Activated naive CD4-positive, alpha-beta T cell treated with anti-CD3 and anti-CD28 coated beads, Interleukin-2, amount 50 U/mL, for 16 hours (primary cell): ENCODE measurements at places on chromosomes 3 and 15.

DNA sequence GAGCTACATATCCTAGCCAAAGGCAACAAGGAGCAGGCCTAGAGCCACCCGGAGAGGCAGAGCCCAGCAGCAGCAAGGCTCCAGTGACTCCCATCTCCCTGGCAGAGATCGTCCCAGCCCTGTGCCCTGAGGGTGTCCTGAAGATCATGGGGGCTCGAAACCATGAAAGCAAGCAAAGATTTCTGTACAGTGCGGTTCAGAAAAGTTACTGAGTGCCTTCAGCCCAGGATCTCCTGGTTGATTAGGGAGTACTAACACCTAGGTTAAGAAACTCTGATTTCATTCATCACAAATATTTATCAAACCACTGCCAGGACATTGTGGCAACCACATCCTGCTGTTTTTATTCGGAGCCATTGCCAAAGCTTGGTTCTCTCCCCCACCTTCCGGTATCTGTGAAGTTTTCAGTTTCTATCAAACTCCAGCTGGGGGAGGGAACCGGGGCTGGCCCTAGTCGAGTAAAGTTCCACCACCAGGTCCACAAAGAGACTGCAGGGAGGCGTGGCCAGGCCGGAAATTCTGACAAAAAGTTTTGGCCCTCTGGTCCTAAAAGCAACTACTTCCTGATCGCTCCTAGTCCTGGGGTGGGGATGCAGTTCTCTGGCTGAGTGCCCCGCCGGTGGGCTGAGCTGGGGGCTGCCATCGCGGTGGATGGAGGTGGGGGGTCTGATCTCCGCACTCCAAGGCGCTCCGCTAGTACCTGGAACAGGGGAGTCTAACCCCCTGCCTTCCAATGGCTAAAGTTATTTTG lies 1.2 kb downstream of the RAB43 start:
- peak; percentile 91 for DNase-seq

GRCh38 chr3:142053835-142054234 lies 95.5 kb downstream of the TFDP2 start:
- no peak for DNase-seq

- DNase-seq = no peak
These were observed 64.9 kb downstream of the IQSEC1 start for GRCh38 chr3:13008155-13008995.

DNA sequence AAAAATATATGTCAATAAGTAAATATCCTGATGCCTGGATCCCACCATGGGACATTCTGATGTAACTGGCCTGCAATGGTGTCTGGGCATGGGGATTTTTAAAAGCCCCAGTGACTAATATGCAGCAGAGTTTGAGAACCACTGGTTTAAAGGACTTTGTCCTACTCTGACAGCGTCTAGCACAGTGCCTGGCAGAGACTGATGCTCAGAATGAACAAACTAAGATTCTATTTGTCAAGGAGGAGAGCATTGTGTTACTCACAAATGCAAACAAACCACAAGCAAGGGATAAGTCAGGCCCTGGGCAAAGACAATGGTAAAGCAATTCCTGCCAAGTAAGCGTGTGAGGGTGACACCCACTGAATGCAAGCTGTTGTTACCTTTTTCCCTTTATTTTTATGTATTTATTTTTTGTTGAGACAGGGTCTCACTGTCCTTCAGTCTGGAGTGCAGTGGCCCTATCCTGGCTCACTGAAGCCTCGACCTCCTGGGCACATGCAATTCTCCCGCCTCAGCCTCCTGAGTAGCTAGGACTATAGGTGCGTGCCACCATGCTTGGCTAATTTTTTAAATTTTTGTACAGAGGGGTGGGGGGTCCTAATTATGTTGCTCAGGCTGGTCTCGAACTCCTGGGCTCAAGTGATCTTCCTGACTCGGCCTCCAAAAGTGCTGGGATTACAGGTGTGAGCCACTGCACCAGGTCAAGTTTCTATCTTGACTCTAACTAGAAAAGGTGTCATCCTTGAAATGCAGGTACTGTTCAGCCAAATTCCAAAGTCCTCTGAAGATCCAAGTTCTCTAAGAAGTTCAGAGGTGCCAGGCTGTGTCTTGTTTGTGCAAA lies 909 bp upstream of the GPD1L start:
- no peak for DNase-seq

DNA sequence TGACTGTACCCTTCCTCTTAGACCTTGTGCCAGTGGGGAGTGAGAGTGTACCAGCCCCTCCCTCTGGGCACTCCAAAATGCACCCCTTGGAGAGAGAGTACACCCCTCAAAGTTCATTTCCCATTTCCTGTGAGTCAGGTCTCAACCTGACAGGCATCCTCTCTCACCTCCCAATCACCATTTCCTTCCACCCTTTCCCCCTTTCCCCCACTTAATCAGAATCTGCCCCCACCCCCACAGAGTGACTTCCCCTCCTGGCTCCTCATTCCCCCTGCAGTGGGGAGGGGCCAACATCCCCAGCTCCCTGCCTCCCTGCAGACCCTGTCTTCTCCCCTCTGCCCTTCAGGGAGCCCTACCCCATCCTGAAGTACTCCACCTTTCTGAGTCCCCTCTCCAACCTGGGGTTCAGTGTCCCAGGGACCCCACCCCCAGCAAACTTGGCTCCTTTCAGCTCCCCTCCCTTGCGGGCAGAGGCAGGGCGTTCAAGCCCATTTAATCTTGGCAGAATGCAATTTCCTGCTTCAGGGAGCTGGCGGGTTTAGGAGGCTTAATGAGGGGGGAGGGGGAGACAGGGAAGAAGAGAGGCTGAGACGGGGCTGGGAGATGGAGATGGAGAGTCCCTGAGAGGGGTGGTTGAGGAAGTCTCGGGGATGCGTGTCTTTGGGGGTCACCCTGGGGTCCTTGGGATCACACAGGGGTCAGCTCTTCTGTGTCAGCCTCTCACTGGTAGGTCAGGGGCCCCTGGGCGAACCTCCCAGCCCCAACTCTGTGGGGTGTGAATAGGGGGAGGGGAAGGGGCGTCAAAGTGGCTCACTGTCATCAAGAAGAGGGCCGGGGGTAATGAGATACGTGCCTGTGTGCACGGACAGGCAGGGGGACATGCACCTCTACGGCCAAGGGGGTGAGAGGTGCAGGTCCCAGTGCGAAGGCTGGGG lies 16.6 kb upstream of the SEMA3F start:
- DNase-seq = no peak

DNA sequence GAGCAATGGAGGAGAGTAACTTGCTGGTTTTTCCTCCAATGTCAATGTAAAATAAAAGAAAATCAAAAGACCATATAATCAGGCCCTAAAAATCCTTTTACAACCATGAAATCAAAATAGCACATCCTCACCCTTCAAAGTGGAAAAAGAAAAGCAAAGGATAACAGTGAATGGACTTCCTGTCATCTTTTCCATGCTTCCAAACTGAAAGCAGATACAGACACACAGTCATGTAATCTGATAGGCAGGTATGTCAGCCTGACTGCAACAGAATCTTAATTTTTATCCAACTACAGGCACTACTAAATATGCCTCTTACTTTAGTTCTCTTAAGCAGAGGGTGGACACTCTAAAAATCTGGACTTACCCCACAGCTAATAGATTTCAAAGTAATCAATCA lies 27.8 kb upstream of the IGDCC4 start:
- no peak for DNase-seq

DNA sequence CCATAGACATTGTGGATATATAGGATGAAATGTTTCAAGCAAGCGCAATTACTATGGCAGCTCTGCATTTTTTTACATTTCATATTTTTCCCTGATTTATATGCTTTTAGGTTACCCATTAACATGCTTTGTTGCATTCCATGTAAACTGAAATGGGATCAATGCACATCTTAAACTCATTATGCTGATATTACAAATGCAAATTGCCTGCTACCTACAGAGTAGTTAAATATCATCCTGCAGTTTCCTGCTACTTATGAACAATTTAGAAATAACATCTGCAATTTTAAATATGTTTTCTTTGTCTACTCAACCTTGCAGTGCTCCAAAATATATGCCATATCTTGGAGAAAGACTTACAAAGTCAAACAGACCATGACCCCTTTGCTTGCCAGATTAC lies 526.9 kb upstream of the NECTIN3 start:
- no peak for DNase-seq

GRCh38 chr15:48695088-48695826 lies 49.7 kb upstream of the FBN1 start:
- no peak for DNase-seq

GRCh38 chr15:51160484-51160883 lies 65.8 kb upstream of the TNFAIP8L3 start:
- DNase-seq = no peak

GRCh38 chr3:7759630-7760029 lies 742.0 kb upstream of the LMCD1 start:
- DNase-seq = no peak

DNA sequence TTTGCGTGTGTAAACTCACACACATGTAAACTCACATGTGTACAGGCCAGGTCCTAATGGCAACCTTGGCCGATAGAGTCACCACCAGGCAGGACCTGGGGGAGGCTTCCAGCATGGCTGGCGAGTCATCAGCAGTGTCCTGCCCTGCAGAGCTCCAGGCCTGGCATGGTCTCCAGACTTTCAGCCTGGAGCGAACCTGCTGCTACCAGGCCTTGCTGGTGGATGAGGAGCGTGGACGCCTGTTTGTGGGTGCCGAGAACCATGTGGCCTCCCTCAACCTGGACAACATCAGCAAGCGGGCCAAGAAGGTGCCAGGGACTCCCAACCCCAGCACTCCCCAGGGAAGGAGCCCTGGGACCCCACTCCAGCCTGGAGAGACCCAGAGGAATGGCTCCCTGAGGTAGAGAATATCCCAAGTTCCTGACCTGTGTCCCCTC lies 1.0 kb downstream of the SEMA3B start:
- no peak for DNase-seq

DNA sequence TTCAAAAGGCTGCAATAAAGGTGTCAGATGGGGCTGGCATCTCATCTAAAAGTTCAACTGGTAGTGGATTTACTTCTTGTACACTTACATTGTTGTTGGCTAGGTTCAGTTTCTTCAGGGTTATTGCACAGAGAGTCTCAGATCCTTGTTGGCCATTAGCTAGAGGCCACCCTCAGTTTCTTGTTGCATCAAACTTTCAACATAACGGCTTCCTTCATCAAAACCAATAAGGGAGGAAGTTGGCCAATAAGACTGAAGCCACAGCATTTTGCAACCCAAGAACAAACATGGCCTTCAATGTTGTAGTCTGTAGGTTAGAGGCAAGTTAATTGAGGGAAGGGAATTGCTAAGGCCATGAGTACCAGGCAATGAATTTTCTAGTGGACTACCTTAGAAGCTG lies 218.0 kb downstream of the ZBBX start:
- DNase-seq = no peak

GRCh38 chr3:188200481-188200880 lies 46.5 kb downstream of the LPP start:
- no peak for DNase-seq

DNA sequence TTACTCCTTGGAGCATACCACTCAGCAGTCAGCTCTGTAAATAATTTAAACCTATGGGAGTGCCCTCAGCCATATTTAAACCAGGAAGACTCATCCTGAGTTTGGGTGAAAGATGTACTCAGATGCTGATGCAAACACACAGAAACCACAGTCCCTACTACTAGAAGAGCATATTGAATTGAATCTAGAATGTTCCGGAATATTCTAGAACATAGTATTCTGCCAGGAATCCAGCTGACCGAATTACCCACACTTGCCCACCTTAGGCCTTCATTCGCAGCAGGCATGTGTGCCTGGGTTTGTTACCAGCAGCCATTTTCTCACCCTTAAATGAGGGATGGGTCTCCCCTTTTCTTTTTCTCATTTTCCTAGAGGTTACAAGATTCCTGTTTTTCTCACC lies 202.4 kb upstream of the ICE2 start:
- DNase-seq = no peak

GRCh38 chr3:193134856-193135255 lies 106.2 kb upstream of the PLAAT1 start:
- no peak for DNase-seq

GRCh38 chr3:108407886-108408285 lies 102.5 kb downstream of the MYH15 start:
- no peak for DNase-seq

GRCh38 chr15:84922530-84922929 lies 38.1 kb downstream of the SLC28A1 start:
- DNase-seq = no peak

DNA sequence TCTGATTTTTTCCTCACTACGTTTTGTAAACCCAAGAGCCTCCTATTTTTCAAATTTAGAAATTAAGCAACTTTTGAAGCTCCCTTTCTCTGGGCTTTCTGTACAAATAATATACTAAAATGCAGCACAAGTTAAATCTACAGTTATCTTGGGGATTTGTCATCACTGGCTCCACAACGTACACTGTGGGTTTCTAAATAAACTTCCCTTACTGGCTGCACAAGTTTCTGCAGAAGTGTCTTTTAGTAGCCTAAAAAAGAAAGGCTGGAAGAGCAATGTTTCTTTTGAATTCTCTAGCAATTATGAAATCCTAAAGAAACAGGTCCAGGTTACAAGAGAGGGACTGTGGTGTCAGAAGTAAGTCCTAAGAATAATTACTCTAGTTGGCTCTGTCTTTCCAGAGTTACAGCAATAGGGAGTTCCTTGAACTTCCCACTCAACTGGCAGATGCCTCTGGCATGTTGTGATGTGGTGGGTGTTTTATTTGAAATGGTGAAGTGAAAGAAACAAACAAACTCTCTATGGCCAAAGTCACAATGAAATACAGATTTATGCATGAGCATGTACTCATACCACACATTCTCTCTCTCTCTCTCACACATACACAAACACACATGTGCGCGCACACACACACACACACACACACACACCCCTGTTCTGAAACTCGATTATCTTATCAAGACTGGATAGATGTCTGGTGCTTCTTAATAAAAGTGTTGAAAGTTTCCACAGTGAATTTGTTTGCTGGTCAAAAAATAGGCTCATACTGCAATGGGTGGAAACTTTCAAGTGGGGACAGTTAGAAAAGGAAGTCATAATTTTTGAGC lies 198.2 kb downstream of the SSR3 start:
- DNase-seq = no peak

- no peak for DNase-seq
These were observed 66.1 kb downstream of the FILIP1L start for GRCh38 chr3:100048248-100048647.

DNA sequence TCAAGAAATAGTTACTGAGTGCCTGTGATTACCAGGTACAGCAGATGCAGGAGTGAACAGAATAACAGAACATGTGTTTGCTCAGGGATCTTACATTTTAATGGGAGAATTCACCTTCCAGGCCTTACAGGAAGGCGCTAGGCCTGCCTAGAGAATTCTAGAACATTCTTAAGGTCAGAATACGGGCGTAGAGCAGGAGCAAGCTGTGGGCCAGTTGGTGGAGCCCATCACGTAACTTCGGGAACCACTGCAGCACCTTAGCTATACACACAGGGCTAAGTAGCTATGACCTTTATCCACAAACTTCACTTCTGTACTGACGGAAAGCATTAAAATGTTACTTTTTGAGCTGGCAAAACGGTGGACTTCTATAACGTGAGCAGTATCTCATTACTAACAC lies 743 bp upstream of the DAZL start:
- DNase-seq = no peak

DNA sequence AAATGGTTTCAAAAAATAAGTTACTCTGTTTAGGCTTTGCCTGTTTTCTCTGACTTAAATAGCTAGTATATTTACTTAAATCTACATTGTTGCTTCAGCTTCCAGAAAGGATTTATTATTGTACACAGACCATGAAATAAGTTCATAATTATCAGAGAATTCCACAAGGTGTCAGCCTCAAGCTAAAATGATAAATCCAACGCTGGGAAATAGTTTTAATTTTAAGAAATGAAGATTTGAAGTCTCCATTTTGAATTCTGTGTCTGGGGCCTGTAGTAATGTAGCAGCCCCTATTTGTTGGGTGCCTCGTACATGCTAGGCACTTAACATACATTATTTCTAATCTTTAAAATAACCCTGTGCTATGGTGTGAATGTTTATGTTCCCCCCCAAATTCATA lies 92.6 kb upstream of the KCNMB2 start:
- DNase-seq = no peak
